ENCODE measurements at places on chromosomes 3 and 15.

DNA sequence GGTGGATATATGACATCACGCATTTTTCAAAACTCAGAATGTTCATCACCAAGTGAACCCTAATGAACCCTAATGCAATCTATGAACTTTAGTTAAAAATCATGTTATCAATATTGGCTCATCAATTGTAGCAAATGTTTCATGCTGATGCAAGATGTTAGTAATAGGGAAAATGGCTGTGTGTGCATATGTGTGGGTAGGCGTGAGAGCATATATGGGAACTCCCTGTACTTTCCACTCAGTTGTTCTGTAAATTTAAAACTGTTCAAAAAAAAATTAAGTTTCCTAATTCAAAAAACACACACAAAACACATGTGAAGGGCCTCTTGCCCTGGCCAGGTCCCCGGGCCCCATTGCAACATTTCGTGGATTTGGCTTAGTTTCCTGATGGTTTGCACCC lies 89.7 kb upstream of the PROK2 start:
- DNase-seq, result no peak

- DNase-seq, result no peak
Measured at GRCh38 chr3:149487598-149488197, 13.2 kb downstream of the TM4SF4 start.

DNA sequence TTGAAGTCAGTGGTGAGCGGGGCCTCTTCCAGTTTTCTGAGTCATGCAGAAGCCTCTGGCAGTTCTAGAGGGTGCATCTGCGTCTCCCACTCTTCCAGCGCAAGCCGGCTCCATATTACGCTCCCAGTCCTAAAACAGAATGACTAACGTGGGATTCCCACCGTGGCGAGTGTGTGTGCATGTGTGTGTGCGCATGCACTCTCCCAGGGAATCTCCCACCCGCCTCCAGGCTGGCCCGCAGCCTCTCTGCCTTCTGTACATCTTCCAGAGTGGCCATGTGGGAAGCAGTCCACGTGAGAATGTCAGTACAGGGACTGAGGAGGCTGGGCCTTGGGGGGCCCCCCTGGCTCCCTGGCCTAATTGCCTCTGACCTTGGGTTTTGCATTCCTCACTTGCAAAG lies 87.7 kb downstream of the LSM3 start:
- DNase-seq, result no peak

- no peak for DNase-seq
Measured at GRCh38 chr15:81071120-81071519, 63.0 kb upstream of the CFAP161 start.

DNA sequence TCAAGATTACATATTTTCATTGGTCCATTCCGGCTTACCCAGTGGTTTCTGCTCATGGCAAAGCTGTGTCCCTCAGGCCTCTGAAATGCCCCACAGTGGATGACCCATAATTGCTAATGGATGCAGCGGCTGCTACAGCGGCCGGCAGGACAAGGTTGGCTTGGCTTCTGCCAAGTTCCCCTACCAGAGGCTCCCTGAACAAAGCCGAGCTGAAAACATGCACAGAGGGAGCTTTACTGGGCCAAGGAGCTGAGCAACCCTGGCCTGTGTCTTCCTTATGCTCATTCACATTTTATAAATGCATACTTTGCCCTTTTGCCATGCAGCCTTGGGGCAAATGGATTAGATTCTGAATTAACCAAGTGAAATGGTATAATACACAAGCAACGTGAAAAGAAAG lies 150.5 kb downstream of the NTRK3 start:
- no peak for DNase-seq

DNA sequence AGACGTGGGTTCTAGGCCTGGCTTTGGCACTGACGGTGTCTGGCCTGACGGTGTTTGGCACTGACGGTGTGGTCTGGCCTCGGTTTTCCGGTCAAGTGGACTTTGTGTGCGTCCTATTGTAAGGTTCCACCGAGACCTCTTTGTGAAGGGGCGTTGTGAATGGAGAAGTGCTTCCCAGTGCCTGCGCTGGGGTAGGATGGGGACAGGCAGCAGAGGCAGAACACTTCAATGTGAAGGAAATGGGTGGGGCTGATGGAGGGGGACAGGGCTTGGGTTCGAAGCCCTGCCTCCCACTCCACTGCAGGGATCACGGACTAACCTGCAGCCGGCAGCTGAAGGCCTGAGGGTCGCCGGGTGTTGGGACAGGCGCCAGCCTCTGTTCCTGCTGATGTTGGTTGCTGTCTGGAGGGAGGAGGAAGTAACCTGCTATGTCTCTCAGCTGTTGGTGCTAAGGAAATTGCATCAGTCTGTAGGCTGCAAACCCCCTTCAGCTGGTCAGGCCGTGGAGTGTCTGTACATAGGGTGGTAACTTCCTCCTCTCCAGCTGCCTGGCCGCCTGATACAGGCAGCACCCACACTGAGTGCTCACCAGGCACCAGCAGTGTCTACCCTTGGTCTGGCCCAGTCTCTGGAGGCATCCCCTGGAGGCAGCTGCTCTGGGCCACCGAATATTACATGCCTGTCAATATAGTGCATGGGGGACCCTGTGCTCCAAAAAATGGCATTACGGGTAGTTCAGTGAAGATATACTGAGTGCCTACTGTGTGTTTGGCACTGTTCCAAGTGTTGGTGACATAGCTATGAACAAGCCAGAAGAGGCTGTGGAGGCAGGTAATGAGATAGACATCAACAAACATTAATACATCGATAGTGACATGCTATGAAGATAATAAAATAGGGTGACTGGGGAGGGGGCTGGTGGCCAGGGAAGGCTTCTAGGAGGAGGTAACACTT lies 1.1 kb downstream of the TM6SF1 start:
- DNase-seq, result no peak

- no peak for DNase-seq
Measured at GRCh38 chr3:103953796-103954195, 1412.9 kb upstream of the ALCAM start.

DNA sequence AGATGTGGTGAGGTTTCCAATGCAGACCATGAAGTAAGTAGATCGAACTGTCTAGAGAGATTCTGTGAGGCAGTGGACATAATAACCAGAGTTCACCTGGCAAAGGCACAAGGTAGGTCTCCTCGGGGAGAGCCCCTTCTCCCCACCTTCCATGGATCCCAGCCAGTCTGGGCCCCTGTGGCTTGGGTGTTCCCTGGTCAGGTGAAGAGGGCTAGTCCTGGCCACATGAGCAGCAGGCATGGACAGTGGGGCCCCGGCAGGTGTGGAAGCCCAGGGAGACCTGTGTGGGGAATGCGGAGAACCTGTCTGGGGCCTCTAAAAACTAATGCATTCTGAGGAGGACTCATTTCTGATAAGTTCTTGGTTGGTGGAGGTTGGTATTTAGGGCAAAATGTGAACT lies 241.4 kb upstream of the TRIM42 start:
- no peak for DNase-seq

DNA sequence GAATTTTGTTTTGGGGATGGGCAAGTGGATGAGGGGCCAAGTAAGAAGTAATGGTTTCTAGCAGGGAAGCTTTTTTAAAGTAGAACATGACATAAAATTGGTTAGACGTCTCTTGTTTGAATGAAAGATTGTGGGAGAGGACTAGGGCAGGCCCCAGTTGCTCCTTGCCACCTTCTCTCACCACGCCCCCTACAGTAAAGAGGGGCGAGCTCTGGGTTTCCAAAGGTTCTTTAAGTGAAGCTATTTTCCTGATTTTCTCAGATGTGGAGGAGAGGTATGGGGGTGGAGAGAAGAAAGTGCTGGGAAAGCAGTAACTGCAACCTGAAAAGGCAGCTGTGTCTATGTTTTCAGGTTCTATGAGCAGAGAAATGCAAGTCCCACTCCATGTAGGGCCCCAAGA lies 32.6 kb upstream of the SKIL start:
- DNase-seq, result no peak

- peak; percentile 1 for DNase-seq
Measured at GRCh38 chr15:36579792-36580431, 486 bp downstream of the CDIN1 start.

DNA sequence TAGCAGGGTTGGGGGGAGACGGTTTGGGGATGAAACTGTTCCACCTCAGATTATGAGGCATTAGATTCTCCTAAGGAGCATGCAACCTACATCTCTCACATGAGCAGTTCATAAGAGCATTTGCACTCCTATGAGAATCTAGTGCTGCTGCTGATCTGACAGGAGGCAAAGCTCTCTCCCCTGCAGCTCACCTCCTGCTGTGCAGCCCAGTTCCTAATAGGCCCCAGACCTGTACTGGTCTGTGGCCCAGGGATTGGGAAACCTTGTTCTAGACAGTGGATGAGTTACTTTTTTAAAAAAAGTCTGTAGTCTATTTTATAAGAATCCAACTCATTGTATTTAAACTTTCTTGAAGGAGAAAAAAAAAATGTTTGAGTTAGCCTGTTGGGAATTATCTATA lies 100.0 kb downstream of the HHLA2 start:
- DNase-seq, result no peak

DNA sequence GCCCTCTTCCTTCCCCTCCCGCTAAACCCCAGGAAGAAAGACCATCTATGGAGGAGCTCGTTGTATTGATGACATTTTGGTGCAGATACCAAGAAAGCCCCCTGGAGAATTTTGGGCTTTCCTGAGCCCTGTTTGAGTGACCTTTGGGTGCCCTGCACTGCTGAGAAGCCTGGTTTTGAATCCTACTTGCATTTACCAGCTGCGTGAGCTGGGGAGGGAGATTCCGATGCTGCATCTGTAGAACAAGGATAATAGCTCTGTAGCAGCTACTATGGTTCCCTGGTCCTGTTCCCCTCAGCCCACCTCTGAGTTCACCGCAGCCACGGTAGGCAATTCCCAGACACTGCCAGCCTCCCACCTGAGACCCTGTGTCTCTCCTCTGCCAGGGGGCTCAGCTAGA lies 5.2 kb downstream of the APOD start:
- no peak for DNase-seq
